Hepatocyte (in vitro differentiated cells): ENCODE measurements at places on chromosomes 4 and X. TPM values are rescaled to one million over a fixed set of nuclear protein-coding genes. Genes with fewer than 3 reads are reported as not detected.
A peak's percentile ranks its signal among the peaks of the same experiment; 100 is the strongest.

Gene PPP2R3B
- 13.0 and 24.3 TPM in 2 replicates for total RNA-seq

- no peak for DNase-seq
Measured at GRCh38 chrX:12297353-12297752, 159.1 kb downstream of the FRMPD4 start.

Gene MAPK10
- 12.2 and 14.8 TPM in 2 replicates for total RNA-seq

Gene ARHGEF38
- total RNA-seq = 3.7 and 4.0 TPM in 2 replicates

DNA sequence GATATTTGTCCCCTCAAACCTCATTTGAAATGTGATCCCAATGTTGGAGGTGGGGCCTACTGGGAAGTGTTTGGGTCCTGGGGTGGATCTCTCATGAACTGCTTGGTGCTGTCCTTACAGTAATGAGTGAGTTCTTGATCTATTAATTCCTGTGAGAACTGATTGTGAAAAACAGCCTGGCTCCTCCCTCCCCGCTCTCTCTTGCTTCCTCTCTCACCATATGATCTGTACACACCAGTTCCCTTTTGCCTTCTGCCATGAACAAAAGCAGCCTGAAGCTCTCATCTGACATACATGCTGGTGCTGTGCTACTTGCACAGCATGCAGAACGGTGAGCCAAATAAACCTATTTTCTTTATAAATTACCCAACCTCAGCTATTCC is 11.2 kb upstream of the YIPF7 start:
- DNase-seq = no peak

DNA sequence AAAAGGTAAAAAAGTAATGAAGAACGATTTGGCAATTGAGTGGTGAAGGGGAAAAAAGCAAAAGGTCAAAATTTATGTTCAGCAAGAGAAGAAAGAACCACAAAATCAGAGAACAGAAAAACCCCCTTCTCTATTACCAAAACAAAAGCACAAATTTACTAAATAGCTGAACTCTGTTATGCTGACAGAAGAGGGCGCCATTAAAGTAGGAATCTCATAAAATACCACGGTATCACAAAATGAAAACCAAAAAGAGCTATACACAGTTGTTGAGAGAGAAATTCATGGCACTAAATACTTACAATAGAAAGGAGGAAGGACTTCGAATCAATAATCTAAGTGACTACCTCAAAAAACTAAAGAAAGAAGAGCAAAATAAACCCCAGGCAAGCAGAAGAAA is 69.6 kb upstream of the CXorf66 start:
- DNase-seq = no peak

Gene MFAP3L
- total RNA-seq = 10.7 and 11.4 TPM in 2 replicates

DNA sequence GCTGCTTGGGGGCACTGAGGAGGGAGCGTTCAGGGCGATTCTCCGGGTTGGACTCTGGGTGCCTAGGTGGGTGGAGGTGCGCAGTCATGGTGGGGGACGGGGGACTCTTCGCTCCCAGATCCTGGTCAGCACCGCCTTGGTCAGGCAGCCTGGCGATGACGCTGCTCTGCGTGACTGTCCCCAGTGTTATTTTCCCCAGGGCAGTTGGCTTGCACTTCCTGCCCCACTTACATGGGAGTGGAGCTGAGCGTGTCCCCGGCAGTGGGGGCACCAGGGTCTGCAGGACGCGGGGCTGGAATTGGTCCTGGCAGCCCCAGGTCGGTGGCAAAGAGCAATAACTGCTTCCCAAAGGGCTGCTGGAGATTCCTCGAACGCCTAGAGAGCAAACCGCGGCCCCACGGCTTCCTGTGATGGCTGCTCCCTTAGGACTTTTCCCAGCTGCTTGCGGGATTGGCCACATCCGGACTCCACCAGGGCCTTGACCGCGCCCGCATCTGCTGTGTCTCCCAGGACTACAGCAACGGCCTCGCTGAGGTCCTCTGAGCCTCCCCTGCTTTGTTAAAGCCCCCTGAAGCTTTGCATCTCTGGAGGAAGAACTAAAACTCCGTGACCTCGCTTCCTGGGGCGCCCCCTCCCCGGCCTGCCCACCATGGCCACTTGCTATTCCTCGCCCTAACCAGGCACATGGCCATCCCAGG is 35.3 kb upstream of the GPR78 start:
- DNase-seq = no peak

DNA sequence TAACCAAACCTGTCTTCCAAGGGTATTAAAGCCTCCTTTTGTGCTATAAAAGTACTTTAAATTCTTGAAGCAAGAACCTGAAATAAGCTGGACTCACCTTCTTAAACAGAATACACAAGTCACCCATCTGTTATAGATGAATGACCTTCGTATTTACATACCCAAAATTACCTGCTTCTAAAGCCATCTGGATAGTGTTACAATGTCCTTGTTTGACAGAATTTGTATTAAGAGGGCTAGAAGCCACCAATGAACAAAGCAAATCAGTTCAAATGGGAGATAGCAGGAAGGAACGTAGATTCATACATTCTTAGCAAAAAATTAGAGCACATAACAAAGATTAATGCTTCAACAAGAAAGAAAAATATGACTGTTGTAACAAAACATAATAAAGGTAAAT is 33.7 kb upstream of the CCSER1 start:
- no peak for DNase-seq

Gene GPM6B
- 4.9 and 9.0 TPM in 2 replicates for total RNA-seq

DNA sequence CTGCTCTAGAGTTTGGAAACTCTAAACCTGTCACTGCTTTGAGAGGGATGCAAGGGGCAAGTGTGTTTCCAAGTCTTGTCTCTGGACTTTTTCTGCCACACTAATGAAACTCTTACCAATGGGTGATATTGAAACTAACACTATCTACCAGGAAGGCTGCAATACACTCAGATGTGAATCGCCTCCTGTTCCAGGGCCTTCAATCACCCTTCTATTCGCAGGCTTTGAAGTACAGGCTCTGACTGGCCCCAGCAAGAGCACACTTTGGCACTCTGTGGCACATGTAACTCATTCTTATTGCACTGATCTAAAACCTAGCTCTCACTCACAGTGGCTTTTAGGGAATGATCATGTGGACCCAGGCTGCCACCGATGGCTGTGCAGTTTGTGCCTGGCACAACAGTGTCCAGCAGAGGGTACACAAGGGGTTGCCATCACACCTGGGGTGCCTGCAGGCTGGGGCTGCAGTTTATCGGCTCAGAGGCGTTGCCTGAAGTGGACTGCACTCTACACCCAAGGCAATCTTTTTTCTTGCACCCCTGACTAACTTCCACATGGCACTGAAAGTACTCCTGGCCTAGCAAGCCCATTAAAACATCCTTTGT is 210.8 kb downstream of the MGST2 start:
- no peak for DNase-seq

Gene NCAPG
- 10.4 and 11.9 TPM in 2 replicates for total RNA-seq

DNA sequence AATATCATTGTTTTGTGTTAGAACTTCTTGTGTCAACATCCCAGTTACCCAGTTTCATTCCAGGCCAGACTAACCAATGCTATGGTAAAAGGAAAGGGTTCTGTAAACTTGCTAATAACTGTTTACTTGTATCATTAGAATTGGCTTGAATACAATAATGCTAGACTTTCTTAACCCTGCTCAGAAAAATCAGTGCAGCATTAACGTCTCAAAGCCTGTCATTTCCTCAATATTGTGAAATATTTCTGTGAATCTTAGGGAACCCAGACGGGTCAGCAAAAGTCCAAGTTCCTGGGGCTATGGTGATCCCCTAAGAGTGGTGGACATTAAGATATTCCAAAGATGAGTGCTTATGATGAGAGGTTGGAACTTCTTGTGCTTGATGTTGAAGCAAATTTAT is 541.2 kb upstream of the MAGEB18 start:
- DNase-seq = no peak

Gene PLAC8
- total RNA-seq = 16.6 and 24.4 TPM in 2 replicates

Gene GPRASP2
- total RNA-seq = 21.2 and 27.6 TPM in 2 replicates

DNA sequence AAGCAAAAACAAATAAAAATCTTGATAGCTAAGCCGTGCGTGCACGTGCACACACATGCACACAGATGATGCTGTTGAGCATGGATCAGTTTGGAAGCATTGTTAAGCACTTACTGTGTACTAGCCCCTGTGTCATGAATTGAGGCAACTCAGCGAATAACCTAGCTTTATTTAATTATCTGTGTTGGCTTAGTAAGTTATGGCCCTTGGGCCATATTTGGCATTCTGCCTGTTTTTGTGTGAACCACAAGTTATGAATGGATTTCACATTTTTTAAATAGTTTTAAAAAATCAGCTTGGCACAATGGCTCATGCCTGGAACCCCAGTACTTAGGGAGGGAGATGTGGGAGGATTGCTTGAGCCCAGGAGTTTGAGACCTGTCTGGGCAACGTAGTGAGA is 113.6 kb upstream of the CBLL2 start:
- DNase-seq = no peak

DNA sequence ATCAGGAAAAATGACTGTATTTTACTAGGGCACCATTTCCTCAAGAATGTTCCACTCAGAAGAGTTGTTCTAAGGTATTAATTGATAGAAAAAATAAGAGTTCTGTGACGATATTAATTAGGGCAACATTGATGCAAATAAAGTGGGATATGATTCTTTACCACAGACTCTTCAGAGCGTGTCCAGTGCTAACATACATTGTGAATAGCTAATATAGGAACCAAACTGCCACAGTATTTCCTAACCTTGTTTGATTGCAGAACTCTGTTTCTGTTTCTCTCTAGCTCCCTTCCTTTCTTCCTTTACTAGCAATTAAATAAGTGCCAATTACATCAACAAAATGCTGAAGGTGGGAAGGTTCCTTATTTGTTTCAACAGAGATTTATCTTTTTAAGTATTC is 154.1 kb upstream of the CPEB2 start:
- no peak for DNase-seq

DNA sequence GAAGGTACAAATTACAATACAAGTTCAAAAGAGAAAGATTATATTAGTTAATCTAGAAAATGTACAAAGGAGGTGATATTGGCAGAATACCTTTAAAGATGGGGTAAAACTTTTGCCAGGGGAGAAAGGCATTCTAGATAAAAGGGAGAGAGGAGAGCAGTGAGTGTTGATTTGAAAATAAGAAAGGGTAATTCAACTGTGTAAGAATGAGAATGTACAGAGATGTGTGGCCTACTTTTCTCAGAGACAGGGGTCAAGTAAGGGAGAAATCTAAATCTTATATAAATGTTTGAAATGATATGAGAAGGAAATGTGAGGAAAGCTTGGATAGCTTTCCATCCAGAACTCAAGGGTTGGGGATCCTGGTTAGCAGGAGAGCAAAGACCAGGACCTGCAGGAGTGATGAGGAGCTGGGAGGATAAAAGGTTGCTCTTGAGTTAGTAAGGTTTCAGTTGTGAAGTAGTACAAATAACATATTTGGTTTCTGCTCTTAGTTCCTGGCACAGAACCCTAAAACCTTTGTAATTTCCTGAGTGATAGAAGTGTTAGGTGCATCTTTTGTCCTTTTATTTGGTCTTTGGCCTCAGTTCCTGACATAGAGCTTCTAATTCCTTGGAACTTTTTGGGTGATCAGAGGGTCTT is 489.9 kb downstream of the INPP4B start:
- no peak for DNase-seq

GRCh38 chr4:26916195-26916594 is 55.6 kb downstream of the STIM2 start:
- no peak for DNase-seq

GRCh38 chrX:103330681-103331288 is 746 bp downstream of the TCEAL7 start:
- peak; percentile 20 for DNase-seq

- DNase-seq = peak; percentile 24
Measured at GRCh38 chr4:99763635-99764101, 53.0 kb upstream of the DAPP1 start.

- DNase-seq = no peak
Measured at GRCh38 chr4:53920883-53921282, 143.5 kb downstream of the CHIC2 start.

GRCh38 chrX:134470013-134470412 is 10.0 kb downstream of the HPRT1 start:
- DNase-seq = no peak

Gene HTT-AS
- not detected in 2 replicates for total RNA-seq

DNA sequence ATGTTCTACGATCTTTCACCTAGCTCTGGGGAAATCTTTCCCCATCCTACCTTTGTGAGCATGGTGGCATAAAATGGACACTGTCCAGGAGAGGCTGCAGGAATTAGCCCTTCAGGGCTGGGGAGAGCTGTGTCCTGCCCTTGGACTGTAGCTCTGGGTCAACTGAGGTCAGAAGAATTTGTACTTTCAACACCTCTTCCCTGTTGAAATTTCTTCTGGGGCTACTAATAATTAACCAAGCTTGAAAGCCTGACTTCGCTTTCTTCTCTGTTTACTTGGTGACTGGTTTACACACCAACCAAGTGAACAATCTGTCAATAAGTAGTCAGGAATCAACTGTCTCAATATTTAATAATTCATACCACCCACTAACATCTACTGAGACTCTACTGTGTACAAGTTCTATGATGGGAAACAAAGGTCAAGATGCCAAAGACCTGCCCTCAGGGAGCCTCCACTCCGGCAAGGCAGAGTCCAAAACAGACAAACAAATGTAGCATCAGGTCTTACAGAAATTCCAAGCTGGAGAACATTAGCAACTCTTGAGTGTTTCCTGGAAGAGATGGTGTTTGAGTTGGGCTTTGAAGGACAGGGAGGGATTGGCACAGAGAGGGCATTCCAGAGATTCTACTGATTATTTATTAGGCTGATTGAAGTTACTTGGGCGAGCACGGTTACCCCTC is 113.1 kb downstream of the ENPP6 start:
- peak; percentile 51 for DNase-seq

Gene ALB
- 25,578 and 26,686 TPM in 2 replicates for total RNA-seq

DNA sequence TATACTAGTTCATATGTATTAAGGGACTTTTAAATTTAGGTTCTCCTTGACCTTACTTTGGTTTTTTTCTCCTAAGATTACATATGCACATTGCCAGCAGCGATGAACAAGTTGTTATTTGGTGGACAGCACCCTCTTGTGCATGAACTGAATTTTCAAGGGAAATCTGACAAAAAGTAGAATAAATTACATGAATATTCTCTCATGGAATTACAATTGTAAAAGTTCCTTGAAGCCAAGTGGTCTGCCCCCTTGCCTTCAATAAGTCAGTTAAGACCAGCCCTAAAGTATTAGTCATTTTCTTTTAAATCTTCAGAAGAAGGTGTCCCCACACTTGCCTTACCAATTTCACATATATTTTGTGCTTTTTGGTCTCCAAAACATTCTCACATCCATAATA is 30.7 kb upstream of the SMARCA5 start:
- DNase-seq = peak; percentile 47

GRCh38 chr4:21986307-21986706 is 37.7 kb upstream of the KCNIP4 start:
- no peak for DNase-seq

- DNase-seq = no peak
Measured at GRCh38 chrX:150162141-150162540, 201.0 kb upstream of the MAMLD1 start.

DNA sequence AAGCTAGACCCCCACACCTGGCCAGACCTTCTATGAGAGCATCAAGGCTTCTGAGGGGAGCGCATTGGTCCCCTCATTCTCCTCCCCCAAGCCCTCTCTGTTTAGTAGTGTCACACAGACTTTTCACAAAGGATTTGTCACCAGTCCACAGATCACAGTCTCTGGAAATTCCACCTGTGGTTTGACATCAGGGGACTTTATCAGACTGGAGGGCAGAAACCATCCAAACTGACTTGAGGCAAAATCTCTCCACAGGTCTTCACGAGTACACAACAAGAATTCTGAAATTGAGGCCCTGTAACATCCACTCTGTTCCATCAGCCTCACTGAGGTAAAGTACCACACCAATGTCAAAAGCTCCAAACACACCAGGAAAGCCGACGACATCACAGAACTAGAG is 112.5 kb downstream of the SH3KBP1 start:
- no peak for DNase-seq

GRCh38 chr4:7347981-7348380 is 86.7 kb downstream of the PSAPL1 start:
- no peak for DNase-seq
